Suppressor macrophage treated with lipopolysaccharide for 1 hour (primary cell): ENCODE measurements at places on chromosomes 2 and 18.

- peak; percentile 42 for DNase-seq
Measured at GRCh38 chr2:155692856-155693255, 639.7 kb downstream of the NR4A2 start.

DNA sequence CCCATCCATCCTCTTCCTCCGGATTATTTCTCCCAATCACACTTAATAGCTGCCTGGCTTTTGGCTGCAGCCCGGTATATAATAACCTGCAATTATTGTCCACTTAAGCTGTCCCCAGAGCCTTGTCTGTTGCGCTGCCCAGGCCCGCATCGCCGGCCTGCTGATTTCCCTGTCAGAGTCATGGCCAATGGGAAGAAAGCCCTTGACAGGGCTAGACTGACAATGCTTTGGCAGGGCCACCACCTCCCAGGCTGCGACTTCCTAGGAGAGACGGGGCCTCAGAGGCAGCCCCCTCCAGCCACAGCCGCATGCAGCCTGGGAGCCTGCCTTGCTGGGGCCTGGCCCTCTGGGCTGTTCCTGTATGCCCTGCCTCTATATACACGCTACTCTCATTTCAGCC is 10.0 kb upstream of the CELF4 start:
- no peak for DNase-seq

DNA sequence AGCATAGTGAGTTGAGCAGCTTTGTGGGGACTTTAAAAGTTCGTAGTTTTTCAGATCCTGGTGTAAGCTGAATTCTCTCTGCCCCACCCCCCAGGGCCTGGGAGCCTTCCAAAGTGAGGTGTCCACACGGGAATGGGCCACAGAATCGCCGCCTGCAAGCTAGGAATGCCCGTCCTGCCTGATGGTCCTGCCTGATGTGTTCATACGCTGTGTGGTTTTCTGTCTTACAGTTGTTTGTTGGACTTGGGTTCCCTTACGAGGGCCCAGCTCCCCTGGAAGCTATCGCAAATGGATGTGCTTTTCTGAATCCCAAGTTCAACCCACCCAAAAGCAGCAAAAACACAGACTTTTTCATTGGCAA is 158.7 kb downstream of the MGAT5 start:
- DNase-seq = no peak

DNA sequence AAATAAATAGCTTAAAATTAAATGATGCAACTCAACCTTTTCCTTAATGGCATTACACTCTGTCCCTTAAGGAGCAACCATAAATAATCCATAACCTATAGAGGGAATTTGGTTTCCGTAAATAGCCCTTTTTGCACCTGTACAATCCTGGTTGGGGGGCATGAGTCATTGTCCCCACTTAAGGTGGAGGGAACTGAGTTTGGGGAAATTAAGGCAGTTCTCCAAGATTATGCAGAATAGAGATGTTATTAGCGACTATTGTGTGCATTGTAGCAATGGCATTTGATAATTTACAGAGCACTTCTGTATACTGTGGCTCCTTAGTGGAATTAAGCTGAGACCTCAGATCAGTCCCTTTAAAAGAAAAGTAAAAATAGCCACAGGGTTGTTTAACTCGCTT is 6.6 kb downstream of the MYCN start:
- no peak for DNase-seq

- no peak for DNase-seq
Measured at GRCh38 chr2:147714582-147714981, 130.2 kb upstream of the ACVR2A start.

- peak; percentile 59 for DNase-seq
Measured at GRCh38 chr2:109046925-109047508, 58.0 kb upstream of the EDAR start.

DNA sequence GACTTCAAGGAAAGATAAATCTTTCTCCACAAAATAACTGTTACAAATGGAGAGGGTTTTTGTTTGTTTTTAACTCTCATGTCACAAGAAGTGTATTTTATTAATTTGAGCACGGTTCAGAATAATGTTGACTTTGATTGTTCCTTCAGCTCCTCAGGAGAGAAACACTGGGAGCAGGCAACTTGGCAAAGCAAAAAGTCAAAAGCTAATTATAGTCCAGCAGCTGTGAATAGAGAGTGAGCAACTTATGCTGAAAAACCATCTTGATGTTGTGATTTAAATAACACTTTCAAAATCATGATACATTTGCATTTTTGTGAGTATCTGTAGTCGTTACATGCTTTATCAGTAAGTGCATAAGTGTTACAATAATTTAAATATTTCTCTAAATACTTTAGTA is 37.5 kb upstream of the TTN start:
- DNase-seq = no peak

GRCh38 chr2:67724261-67724660 is 327.1 kb downstream of the ETAA1 start:
- DNase-seq = no peak

DNA sequence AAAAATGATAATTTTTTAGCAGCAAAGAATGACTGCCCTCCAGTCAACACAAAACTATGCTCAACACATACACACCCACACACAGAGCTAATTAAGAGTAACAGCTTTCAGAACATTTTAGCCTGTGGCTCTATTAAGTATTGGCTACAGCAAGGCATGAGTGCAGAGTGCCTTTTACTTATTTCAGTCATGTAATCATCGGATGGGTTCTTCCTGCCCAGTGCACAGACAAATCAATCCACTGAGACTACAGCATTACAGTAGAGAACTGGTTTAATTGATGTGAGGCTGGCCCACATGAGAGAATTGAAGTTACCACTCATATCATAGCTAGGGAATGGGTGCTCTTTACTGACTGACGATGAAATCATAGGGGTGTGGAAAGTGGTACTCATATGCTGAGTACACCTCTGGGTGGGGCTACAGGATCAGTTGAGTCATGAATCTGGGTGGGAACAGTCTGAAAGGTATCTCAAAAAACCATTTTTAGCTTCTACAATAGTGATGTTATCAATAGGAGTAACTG is 241.0 kb downstream of the FSIP2 start:
- DNase-seq = no peak

- no peak for DNase-seq
Measured at GRCh38 chr2:31539505-31539904, 41.2 kb downstream of the SRD5A2 start.

DNA sequence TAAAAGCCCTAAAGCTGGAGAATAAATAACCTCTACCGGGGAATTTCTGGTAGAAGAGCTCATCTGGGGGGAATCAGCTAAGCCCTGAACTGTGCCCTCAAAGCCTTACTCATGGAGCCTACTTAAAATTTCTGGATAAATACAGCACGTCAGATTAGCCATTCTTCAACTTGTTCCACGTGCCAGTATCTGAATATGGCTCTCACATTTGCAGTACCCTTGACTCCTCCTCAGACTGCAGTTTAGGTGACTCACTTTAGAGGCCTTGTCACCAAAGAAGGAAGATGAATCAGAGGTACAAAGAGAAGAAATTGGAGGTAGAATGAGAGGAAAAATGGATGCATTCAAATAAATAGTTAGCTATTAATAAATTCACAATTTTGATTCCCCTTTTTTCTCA is 34.6 kb upstream of the POTEC start:
- DNase-seq = no peak

DNA sequence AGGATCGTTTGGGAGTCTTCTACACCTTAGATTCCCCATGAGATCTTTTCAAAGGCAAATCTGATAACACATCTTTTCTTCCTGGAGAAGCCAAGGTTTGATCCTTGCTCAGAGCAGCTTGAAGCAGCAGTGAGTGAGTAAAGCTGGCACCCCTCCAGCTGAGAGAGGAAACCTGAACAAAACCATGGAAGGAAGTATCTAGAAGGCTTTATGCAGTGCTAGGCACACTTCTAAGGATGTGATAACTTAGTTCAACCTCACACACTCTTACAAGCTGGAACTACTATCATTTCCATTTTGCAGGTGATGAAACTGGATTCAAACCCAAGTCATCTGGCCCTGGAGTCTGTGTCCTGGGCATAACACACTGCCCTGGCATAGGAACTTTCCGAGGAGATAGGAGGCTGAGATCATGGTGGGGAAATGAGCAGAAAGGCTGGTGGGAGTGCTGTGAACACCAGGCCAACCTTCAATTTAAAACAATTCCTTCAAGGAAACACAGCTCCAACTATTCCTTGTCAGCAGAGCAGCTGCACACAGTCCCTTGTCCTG is 71.2 kb downstream of the CTAGE1 start:
- no peak for DNase-seq

GRCh38 chr2:218029366-218030360 is 26.9 kb upstream of the TNS1 start:
- DNase-seq = no peak

DNA sequence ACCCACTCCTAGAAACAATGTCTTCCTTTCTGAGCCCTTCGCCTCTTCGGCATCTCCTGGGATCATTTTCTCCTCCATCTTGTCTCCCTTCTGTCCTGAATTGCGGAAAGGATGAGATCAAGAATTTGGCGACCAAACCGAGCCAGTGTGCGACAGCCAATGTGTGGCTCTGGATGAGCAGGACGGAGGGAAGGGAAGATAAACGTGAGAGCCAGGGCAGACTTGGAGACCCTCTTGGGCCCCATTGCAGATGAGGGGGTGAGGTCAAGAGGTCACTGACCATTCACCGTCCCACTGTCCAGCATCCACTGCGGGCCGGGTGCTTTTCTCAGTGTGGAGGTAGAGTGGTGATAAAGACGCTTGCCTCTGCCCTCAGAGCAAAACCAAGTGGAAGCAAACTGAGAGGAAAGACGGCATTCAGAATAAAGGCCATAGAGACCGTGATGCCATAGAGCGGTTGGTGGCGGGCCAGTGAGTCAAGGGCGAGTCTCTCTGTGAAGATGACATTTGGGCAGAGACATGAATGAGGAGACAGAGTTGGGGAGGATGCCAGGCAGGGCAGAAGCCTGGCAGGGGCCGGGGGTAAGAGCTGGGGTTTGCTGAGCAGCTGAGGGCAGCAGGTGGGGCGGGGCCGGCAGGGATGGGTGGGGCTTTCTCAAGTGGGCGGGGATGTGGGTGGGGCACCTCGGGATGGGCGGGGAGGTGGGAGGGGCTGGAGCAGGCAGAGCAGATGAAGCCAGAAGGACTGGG is 55.6 kb downstream of the ACAA2 start:
- no peak for DNase-seq

DNA sequence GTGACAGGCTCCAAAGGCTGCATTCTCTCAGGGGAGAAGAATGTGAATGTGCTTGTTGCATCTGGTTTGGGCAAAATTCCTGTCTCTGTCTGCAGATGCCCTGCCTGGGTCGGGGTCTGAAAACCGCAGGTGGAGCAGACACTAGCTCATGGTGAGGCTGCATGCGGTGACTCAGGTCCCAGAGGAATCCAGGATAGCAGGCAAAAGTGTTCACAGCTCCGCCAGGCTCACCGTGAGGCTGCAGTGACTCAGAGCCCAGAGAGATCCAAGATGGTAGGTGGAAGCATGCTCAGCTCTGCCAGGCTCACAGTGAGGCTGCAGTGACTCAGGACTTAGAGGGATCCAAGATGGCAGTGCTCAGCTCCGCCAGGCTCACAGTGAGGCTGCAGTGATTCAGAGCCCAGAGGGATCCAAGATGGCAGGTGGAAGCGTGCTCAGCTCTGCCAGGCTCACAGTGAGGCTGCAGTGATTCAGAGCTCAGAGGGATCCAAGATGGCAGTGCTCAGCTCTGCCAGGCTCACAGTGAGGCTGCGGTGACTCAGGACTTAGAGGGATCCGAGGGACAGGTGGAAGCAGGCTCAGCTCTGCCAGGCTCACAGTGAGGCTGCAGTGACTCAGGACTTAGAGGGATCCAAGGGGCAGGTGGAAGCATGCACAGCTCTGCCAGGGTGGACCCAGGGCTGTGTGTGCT is 200.5 kb downstream of the ACKR3 start:
- DNase-seq = peak; percentile 44

DNA sequence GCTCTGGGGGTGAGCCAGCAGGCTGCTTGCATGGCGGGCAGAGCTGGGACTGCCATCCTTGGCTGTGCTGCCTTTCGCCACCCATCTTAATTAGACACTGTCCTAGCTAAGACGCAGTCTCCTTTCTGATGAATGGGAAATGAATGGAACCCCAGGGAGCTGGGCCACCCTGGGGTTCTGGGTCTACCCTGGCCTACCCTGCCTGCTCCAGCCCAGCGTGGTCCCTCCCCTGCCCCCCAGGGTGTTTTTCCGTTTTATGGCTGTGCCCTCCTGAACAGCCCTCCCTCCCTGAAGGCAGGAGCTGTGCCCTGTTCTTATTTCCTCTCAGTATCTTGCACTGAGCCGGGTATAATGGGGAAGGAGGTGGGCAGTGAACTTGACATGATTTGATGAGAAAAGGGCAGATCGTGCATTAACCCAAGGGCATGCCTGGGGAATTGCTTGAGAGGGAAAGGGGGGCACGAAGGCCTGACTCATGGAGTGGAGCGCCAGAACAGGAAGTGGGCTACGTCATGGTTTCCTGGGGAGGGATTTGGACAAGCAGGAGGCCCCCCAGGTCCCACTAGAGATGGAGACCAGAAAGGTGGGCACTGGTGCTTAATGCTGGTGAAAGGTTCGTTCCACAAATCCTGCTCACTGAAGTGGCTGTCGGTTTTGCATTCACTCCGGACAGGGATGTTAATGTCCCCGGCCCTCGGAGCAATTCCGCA is 165.0 kb downstream of the KLHL29 start:
- no peak for DNase-seq

GRCh38 chr18:48161911-48162698 is 231.6 kb upstream of the SMAD2 start:
- no peak for DNase-seq

GRCh38 chr2:72778410-72778809 is 47.4 kb downstream of the EXOC6B start:
- peak; percentile 29 for DNase-seq

DNA sequence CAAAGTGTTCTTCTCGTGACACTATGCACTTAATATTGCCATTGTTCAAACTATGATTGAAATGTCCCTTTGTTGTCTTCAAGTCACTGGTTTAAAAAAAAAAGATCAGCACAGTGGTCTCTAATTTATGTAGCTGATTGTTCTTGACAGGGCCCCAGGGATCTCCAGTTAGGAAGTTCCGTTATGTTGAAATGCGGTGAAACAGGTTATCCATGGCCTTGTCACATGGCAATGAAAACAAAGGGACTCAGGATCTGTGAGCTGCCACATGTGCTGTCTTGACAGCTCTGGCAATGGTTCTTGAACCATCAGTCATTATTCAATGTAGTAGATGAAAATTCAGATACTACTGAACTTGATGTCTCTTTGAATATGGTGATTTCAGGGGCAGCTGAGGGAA is 147.4 kb downstream of the SETBP1 start:
- DNase-seq = peak; percentile 15

DNA sequence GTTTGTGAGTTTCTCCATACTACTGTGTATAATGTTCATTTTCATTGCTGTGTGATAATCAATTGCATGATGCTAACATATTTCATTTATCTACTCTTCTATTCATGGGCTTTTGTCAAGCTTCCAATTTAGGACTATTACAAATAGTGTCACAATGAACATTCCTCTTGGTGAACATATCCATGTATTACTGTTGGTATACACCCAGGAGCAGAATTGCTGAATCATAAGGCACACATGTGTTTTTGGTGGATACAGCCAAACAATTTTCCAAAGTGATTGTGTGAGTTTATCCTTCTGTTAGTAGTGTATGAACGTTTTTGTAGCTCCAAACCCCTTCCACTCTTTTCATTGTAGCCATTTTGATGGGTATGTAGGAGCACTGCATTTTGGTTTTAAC is 101.6 kb upstream of the COPS8 start:
- DNase-seq = no peak
